ENCODE measurements at places on chromosomes 1 and 21. TPM values are rescaled to one million over a fixed set of nuclear protein-coding genes. Genes with fewer than 3 reads are reported as not detected.

SPRR4 gene
- total RNA-seq: not detected

TRABD2B gene
- total RNA-seq: 0.92 TPM

ATF6 gene
- 38.6 TPM for total RNA-seq

SUSD4 gene
- 1.8 TPM for total RNA-seq

HES5 gene
- 0.71 TPM for total RNA-seq

AQP10 gene
- total RNA-seq: not detected

RHD gene
- not detected for total RNA-seq

SPRR2F gene
- not detected for total RNA-seq

INSRR gene
- not detected for total RNA-seq

KRTAP10-10 gene
- not detected for total RNA-seq

- peak; percentile 29 for DNase-seq
Measured at GRCh38 chr1:64823691-64824476, 79.0 kb downstream of the RAVER2 start.

GRCh38 chr1:45584351-45585109 lies 689 bp downstream of the NASP start:
- no peak for DNase-seq

DNA sequence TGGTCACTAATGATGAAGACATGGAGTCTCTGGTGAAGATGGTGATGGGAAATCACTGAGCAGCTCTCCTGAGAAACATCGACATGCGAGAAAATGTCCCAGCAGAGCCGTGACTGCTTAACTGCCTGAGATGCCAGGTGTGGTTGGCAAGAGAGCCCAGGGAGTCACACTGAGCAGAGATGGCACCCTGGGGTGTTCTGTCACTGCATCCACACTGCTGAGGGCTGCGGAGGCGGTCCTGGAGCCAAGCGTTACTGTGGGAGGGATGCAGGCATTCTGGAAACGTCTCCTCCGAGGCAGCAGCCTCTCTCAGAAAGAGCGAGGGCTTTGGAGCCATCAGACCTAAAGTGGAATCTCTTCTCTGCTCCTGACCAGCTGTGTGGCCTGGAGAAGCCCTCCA lies 57.2 kb downstream of the EPHB2 start:
- no peak for DNase-seq

- DNase-seq: no peak
Measured at GRCh38 chr1:100710906-100711682, 8.4 kb upstream of the VCAM1 start.

GRCh38 chr21:26389971-26390641 lies 183.0 kb downstream of the CYYR1 start:
- DNase-seq: peak; percentile 78

DNA sequence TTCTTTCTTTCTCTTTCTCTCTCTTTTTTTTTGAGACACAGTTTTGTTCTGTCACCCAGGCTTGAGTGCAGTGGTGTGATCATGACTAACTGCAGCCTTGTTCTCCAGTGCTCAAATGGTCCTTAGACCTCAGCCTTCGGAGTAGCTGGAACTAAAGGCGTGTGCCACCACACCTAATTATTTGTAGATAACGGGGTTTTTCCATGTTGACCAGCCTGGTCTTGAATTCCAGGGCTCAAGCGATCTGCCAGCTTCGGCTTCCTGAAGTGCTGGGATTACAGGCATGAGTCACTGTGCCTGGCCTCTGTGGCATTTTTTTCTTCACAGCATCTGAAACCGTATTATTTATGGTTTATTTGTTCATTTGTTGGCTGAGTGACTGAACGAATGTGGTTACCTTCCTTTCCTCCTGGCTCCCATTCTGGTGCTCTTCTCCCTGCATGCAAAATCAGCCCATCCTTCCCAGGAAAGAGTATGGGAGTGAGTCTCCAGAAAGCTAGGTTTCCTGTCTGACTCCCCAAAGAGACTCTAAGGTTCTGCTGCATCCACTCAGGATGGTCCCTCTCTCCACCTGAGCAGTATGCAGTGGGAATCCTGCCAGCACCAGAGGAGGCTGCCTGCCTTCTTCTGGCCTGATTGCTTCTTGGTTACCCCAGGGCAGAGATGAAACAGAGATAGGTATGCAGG lies 155.0 kb upstream of the BEND5 start:
- no peak for DNase-seq

DNA sequence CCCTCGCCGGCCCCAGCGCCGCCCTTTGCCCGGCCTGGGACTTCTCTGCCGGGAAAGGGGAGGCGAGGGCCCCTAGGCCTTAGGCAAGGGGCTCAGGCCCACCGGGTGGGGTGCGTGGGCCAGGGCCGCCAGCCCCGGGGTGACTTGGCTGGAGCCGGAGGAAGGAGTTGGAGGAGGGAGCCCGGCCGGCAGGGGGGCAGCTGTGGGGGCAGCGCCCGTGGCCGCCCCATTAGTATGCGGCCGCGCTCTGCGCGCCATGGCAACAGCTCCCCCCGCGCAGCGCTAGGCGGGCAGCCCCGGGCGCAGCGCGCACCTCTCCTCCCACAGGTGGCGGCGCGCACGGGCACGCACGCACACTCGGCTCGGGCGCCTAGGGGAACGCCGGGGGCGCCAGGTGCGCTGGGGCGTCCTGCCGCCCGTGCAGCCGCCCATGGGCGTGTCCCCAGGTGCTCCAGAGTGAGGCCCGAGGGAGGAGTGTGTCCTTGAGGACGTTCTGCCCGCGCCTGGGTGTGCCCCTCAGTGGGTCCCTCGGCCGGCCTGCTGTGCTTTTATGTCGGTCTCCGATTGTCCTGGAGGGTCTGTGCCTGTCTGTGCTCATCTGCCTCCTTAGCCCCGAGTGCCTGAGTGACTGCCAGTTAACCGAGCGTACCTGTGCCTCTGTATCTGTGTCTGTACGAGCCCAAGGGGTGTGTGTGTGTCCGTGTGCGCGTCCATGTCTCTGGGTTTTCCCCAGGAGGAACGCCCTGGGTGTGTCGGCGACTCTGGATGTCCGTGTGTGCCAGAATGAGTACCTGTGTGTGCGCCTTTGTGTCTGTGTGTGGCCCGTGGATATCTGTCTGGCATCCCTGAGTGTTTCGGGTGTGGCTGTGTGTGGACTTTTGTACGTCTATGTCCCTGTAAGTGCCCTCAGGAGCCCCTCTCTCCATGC lies 38.2 kb upstream of the WASF2 start:
- DNase-seq: no peak

DNA sequence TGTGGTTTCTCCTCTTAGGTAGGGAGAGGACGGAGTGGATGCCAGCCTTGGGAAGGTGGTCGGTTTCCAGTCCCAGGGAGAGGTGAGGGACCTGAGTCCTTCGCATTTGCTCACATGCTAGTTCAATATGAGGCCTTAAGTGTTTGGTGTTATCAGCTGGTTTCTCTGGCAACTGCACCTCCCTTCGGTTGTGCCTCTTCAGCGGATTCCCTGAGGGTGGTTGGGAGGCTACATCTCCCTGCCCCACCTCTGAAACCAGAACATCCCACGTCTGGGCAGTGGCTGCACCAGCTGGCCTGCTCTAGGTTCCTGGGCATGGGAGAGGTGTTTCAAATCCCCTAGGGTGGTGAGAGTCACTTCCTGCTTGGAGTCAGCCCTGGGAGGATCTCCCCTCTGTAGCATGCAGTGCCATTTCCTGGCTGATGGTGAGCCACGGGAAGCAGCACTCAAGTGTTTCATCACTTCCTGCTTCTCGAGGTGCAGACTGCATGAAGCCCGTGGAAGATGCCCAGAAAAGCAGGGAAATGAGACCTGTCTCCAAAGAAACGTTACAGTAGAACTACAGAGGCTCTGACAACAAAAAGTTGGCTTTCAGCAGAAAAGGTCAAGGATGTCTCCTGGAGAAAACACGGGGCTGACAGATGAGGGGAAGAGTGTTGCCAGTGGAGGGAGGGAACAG lies 4.5 kb downstream of the TMEM125 start:
- no peak for DNase-seq

- DNase-seq: no peak
Measured at GRCh38 chr1:56461158-56462127, 117.9 kb downstream of the PLPP3 start.

DNA sequence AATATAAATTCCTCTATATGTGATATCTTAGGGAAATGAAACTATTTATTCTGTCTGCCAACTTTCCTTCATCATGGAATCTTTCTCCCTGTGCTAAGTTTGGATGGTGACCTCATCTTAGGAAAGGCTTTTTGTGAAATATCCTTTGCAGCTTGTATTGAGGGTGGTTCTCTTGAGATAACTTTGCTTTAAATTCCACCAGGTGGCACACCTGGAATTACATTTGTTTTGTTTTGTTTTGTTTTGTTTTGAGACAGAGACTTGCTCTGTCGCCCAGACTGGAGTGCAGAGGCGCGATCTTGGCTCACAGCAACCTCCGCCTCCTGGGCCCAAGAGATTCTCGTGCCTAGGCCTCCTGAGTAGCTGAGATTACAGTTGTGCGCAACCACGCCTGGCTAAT lies 7.6 kb upstream of the CD1A start:
- DNase-seq: no peak

- DNase-seq: no peak
Measured at GRCh38 chr1:230073371-230074035, 6.5 kb downstream of the GALNT2 start.

DNA sequence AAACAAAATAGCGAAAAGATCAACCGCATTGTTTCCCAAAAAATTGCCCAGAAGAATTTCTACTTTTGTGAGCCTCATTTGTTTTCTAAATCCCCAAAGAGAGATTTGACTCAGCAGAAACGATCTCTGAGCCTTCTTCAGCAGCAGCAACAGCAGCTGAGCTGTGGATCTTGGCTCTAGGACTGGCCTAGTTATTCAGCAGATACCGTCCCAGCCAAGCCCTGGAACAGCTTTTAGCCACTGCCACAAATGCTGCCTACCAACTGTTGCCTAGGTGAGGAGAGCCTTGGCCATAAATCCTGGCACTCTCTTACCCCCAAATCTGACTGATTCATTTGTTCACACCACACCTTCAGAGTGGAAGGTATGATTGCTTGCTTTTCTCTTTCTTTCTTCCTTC lies 320.1 kb downstream of the TGFB2 start:
- DNase-seq: no peak

GRCh38 chr1:100924212-100924611 lies 28.3 kb downstream of the SLC30A7 start:
- DNase-seq: no peak

DNA sequence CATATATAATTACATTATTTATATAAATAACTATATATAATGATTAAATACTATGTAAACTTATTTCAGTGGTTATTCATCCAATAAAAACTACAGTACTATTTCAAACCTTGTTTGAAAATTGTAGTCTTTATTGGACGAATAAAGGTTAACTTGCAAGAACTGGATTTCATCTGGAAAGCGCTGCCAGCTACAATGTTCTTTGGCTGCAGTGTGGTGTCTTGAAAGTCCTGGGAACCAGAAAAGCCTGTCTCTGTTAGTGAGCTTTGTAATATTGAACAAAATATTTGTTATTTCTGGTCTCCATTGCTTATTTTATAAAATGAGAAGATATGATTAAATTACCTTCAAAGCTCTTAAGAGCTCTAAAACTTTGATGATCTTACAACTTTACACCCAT lies 763.6 kb downstream of the ADGRL2 start:
- DNase-seq: no peak

DNA sequence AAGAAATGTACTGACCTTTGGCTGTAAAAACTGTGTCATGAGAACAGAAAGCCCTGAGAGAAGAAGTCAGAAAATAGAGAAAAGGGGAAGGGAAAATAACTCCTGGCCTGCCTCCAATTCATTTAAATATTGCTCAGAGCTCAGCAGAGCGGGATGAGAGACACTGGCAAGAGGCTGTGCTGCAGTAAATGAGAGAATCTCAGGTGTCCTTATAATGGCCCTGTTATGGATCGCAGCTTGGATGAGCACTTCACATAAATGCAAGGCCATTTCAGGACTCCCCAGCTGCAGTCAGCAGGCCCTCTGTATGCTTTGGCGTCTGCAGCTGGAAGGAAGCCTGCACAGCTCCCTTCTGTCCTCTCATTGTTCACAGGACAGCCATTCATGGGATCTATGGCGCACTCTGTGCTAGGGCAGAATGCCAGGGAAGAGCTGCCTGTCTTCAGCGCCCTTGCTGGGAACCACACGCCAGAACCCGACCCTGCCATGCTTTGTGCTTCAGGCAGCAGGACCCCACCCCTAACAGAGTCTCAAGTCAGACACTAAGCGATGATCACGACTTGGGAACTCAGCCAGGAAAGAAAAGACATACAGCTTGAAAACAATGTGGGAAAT lies 20.7 kb upstream of the ABCB10 start:
- no peak for DNase-seq

DNA sequence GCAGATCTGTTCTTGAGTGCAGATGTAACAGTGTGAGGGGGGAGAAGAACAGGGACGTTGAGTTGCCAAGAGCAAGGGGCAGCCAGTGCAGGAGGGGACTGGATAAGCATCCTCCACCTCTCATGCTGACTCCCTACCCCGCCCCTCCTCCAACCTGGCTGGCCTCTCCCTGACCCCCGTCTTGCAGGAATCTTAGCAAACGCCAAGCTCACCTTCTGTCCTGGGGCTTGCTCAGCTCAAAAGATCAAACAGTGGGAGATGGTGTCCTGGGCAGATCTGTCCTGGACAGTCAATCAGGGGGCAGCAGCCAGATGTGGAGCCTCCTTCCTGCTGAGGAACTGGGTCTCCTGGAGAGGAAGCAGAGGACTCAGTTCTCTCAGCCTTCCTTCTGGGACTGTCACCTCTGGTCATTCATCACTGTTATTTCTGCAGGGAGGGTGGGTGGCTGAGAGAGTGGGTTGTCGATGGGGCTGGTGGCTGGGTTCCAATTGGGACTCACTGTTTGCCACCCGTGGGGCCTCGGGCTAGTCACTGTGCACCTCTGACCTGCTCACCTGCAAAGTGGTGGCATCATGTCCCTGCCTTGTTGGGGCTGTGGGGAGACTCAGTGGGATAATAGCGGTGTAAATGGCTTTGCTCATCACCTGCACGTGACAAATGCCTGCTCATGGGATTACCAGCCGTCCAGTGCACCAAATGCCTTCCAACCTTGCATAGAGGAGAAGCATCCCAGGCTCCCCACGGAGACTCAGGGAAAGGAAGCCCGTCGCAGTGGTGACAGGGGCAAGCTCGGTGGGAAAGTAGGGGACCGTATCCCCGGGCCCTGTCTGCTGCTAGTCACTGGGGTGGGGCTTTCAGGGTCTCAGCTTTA lies 154.4 kb downstream of the PTPRU start:
- DNase-seq: no peak

DNA sequence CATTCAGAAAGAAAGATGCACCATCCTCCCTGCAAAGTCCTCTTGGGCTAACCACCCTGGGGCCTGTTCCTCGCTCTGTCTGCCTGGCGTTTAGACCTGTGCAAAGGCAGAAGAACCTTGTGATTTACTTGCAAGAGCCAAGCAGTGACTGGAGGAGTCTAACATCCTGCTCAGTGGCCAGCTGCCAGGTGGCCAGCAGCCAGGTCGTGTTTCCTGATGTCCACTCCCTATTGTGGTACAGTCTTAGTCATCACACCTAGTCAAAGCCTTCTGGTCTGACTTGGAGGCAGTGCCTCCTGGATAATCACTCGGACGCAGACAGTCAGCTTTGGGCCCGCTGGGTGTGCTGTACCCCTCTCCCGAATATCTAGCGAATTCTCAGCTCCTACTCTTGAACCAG lies 118.1 kb downstream of the PGBD5 start:
- DNase-seq: peak; percentile 87
